ENCODE measurements at places on chromosomes 3 and 15.

GRCh38 chr3:194955979-194956696 lies 270.5 kb downstream of the FAM43A start:
- DNase-seq = no peak

DNA sequence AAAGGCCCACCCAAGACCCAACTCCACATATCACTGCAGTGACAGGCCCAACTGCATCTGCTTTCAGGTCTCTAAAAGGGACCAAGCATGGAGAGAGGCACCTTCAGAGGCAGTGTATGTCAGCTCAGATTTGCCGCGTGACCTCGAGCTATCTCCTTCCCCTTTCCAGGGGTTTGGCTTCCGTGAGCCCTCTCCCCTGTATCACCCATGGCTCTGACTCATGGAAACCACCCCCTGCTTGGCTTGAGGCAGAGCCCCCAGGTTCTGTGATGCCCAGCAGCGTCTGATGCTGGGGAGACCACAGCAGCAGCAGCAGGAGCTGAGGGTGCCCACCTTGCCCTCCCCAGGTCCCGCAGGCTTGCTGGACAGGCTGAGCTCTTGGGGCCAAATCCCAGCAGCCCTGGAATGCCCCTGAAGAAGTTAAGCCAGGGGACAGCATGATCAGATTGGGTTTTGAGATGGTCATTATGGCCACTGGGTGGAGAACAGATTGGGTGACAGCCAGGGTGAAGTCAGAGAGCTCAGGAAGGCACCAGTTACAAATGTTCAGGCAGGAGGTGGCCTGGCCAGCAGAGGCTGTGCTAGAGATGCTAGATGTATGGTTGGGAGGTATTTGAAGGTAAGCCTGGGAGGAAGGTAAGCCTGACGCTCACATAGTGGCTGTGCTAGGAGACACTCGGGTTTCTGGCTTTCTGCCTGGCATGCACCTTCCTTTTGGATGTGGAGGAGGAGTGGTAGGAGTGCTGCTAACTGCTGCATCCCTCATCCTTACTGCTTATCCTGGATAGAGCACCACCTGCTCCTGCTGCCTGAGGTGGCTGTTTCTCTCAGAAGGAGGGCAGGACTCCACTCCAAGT lies 42.9 kb downstream of the FGD5 start:
- DNase-seq = no peak

GRCh38 chr3:108779496-108779895 lies 22.3 kb upstream of the RETNLB start:
- DNase-seq = no peak

DNA sequence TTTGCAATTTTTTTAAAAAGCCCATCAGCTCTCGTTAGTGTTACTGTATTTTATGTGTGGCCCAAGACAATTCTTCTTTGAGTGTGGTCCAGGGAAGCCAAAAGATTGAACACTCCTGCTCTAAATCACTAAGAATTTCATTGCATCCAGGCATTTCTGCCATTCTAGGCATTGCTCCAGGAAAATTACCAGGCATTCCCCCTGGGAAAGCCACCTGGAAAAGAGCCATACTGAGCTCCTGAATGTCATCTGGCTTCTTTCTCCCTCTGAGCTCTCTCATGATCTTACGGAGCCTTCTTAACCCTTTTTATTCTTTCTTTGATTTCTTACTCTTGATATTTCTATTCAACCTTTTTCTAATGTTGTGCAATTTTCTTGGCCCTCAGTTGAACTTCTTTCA lies 202.2 kb downstream of the DOCK3 start:
- no peak for DNase-seq

DNA sequence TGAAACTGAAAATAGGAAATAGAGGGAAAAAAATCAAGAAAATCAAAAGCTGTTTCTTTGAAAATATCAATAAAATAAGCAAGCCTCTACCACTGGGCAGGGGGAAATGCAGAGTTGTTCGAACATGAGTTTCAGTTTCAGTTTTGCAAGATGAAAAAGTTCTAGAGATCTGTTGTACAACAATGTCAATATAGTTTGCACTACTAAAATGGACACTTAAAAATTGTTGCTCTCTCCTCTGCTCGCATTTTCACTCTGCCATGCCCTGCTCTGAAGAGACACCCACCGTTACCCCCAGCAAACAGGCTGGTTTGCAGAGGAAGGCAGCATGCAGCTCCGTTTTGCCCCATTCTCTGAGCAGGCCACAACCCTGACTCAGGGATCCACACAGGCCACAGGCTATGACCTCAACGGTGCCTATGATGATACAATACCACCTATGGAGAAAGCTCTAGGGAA lies 64.5 kb downstream of the ZNF148 start:
- no peak for DNase-seq

GRCh38 chr3:17040322-17040989 lies 155.7 kb downstream of the PLCL2 start:
- no peak for DNase-seq

DNA sequence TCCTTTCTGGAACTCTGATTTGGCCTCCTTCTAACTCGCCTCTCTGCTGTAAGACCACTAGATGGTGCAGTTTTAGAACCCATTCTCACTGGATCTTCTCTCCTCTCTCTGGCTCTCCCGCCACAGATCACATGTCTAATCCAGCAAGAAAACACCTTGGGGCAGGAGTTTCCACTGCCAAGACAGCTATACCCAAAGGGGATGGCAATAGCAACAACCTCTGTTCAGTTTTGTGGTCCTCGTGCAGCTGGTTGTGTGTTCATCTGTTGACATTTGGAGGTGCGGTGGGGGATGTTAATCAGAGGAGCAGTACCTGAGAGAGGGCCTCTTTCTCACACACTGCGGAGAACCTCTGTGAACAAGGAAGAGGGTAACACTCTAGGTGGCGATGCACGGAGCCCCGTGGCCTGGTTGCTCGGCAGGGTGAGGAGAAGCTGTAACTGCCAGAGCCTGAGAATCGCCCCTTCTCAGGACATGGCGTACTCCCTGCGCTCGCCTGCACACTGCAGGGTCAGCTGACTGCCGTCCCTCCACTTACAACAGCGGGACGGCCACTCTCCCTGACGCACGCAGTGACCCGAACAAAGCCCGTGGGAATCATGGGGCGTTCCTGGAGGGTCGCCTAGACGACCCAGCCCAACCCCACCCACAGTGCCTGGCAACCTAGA lies at the start of gene TEX55:
Gene TEX55, plus strand, starts transcription at position 666 of the 668 bp plus-strand sequence. CDS start 25 bp downstream, outside the sequence.
- DNase-seq = peak; percentile 61

DNA sequence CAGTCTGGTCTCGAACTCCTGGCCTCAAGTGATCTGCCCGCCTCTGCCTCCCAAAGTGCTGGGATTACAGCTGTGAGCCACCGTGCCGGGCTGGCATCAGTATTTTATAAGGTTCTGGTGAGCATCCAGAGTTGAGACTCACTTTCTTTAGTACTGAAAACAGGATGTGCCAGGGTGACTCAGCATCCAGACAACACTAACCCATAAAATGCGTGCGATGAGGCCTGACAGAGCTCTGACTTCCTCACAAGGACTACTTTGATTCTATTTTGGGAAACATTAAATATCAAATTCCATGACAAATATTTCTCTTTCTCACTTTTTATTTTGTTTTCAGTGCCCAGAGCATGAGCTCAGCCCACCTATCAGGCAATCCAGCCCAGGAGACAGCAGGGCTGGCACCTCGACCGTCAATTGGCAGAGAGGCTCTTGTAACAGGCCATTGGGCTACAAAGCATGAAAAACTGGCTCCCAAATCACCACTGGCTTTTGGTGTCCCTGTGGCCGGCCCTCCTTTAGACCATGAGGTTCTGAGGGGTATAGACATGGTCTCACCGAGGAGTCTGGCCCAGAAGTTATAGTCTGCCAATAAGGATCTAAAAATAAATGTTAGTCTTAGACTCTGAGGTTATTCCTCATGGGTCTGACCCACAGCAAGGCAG lies 75.0 kb downstream of the FEM1B start:
- peak; percentile 99 for DNase-seq

DNA sequence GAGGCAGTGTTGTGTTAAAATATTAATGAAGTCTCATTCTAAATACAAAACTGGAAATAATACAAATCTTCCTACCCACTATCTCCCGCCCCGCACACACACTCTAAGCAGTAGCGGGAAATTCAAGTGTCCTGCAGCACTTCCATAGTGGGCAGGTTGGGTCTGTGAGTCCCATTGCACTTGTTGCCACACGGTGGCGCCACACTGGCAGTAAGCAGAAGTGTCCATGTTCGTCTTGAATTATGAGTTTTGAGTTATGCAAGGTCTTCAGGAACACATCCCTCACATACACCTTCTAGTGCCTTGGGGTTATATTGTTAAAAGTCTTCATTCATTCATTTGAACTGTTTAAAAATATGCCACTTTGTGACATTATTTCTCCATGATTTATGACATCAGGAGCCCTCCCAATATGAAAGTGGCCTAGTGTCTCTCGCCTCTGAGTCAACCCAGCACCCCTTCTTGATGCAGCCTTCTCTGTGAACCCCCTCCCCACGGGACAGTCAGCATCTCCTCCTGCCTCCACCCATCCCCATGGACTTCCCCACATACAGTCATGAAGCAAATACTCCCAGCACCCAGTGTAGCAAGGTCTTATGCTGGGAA lies 17.6 kb upstream of the CCDC174 start:
- peak; percentile 41 for DNase-seq

DNA sequence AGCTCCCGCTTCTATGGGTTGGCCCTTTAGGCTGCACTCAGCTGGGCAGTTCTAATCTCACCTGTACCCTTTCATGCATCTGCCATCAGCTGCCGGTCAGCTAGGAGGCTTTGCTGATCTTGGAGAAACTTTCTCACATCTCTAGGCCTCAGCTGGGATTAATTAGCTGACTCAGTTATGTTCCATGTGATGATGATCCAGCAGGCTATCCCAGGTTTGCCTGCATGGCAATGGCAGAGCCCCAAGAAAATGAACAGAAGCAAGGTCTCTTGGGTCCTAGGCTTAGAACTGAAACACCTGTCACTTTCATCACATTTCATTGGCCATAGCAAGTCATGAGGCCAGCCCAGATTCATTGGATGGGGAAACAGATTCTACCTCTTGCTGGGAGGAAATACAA lies 304.6 kb upstream of the TBC1D5 start:
- no peak for DNase-seq

DNA sequence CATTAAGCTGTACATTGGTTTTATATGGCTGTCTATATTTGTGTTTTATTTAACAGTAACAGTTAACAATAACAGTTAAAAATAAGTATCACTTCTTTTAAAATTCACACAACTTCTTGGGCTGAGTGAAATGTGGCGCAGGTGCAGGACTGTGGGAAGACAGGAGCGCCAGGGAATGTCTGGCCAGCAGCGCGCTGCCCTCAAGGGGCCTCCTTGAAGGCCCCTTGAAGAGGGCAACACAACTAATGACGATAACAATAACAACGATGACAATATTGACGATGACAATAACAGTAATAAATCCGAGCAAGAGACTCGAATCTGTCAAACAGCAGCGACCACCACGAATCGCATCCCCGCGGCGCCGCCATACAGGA lies 411 bp upstream of the PPP2R3A start:
- peak; percentile 57 for DNase-seq

DNA sequence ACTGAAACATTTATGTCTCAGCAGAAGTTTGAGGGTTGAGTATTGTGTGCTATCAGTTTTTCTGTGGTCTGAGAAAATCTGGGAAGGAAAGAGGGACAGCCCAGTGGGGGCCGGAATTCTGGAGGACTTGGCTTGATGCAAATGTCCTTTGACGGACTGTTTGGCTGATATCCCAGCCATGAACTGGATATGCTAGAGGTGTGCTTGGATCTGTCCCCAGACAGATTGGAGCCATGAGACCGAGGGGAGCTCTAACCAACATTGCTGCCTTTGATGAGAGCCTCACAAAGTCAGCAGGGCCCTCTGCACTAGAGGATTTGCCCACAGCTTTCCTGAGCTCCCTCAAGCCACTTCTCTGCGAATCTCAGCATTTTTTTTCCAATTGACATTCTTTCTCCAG lies 405.6 kb downstream of the NTRK3 start:
- DNase-seq = no peak

GRCh38 chr3:188707381-188708288 lies 464.1 kb upstream of the TPRG1 start:
- no peak for DNase-seq

DNA sequence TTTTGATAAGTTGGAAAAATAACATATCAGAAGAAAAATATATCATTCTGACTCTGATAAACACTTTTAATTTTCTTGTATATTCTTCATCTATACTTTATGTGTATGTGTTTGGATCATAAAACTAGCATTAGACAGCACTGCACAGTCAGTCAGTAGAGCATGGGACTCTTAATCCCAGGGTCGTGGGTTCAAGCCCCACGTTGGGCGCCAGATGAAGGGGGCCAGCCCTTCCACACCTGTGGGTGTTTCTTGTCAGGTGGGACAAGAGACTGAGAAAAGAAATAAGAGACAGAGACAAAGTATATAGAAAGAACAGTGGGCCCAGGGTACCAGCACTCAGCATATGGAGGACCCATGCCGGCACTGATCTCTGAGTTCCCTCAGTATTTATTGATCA lies 546.0 kb upstream of the NR2F2 start:
- no peak for DNase-seq

DNA sequence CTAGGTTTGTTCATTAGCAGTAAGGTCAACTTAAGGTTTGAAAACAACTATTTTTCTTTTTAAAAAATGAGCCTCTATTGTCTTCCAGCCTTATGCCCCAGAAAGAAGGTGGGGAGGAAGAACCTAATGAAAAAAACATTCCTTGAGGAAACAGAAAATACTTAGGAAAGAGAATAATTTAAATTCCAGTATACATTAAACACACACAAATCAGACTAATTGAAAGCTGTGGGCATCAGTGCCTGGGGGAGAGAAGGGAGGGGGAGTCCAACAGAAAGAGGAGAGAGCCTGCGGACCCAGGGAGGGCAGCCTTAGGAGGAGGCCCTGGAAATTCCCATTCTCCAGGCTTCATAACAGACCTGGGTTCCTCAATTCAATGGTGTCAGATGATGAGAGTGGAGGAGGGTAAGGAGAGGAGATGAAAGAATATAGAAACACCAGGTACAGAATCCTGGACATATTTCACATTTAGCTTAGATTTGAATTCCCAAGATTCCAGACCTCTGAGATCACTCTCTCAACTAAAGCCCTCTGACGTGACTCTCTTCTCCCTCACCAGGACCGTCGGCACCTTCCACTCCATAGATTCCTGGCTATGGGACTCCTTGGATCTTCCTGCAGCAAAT lies 320.5 kb upstream of the UMPS start:
- peak; percentile 88 for DNase-seq

DNA sequence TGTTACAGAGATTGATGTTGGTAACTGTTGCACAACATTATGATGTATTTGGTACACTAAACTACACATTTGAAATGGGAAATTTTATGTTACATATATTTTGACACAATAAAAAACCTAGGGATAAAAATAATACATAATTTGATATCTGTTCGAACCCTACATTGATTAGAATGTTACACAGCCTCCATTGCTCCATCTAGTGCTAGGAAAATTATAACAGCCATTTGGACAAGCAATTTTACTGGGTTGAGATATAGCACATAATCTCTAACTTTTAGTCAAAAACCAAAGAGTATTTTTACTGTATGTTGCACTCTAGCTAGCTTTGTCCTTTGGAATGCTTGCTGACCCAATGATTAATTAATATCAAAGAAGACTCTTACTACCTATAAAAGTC lies 108.1 kb downstream of the LSAMP start:
- no peak for DNase-seq

- DNase-seq = peak; percentile 95
Measured at GRCh38 chr3:53114412-53115074, 15.7 kb downstream of the RFT1 start.
